ENCODE measurements at places on chromosomes 6 and 20. TPM values are rescaled to one million over a fixed set of nuclear protein-coding genes. Genes with fewer than 3 reads are reported as not detected.

- no peak for DNase-seq
These were observed 29.4 kb downstream of the LPA start for GRCh38 chr6:160634706-160635105.

DNA sequence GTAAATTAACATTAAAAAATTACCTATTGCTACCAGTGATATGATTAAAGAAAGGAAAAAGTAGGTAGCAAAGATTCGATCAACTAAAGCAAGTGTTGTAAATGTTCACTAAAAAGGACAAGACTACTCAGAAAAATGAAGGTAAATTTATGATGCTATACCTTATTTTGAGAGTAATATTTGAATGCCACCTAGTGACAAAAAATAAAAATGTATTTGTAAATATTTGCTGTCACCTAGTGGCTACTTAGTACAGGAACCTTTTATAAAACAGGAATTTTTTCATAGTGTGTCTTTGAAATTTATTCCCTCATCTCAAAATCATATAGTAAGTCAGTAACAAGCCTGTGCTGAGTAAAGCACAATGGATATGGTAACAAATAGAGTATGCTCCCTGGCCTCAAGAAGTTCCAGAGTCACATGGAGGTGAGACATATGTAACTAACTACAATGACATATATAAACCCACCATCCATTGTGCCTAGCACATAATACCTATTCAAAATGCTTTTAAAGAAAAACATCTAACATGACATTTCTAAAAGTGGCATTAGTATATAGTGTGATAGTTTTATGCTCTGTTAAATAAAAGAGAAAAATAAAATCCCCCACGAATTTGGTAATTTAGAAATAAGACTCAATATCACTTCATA is 193.1 kb upstream of the SIM1 start:
- no peak for DNase-seq

DNA sequence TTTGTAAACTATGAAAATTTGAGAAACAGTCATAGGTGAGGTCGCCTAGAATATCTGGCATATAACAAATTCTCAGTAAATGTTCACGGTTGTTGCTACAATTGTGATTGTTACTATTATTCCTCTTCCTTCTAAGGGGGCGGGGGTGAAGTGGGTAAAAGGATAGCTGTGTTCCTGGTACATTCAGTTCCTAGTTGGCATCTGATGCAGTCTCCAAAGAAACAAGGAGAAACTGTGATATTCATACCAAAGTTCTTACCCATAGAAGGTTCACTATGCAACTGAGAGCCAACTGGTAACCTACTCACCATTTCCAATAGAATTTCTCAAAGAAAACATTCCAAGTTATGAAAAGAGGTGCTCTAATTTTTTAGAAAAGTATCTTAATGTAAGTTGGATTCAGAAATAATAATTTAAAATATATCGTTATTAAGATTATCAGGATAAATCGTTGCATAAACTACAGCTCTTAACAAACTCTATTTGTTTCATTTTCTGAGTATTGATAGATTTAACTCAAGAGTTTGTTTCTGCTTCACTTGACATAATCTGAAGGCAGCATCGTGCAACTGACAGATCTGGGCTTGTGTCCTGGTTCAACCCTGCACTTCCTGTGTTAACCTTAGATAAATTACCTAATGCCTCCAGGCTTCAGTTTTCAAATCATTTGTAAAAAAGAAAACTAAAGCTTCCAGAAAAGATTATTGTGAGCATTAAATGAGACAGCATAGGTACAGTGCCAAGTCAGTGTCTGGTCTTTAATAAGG is 13.3 kb upstream of the MAP7 start:
- DNase-seq: no peak

GRCh38 chr6:24763578-24763977 is 11.2 kb upstream of the GMNN start:
- no peak for DNase-seq

- DNase-seq: no peak
These were observed 1617.6 kb downstream of the KHDRBS2 start for GRCh38 chr6:60668428-60668827.

DNA sequence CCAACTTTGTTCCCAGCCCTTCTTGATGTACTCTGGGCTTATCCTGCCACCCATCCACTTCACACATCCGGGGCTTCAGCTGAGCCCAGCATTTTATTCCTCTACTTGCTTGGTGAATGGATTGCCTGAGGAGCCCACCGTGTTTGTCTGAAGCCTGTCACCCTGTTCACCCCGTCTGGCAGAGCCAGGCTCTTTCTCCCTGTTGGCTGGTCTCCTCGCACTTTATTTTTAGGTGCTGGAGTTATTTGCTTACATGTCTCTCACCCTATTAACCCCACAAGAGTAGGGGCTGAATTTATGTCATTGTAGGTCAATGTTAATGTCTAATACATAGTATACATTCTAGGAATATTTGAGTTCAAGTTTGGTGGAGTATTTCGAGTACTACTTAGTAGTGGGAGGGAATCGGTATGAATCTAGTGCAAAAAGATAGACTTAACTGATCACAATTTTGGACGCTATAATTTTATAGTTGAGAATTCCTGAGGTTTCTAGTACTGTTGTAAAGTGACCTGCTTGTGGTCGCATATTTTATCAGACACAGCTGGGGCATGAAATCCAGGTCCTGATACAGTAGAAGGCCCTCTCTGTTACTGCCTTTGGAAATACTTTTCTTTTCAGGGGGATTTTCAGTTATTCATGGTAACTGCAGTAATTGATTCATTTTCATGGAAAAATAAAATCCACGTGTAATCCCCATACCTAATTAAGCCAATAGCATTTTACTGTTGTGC is 10.8 kb downstream of the JARID2 start:
- DNase-seq: no peak

- no peak for DNase-seq
These were observed 837.3 kb downstream of the DHX35 start for GRCh38 chr20:39799366-39799965.

The EPPIN gene
- total RNA-seq: not detected

The TUBB2A gene
- total RNA-seq: 219 TPM

The HMGCLL1 gene
- not detected for total RNA-seq

Measured in lower leg skin (tissue), 4 donors.